Vagina (tissue), 2 donors: ENCODE measurements at places on chromosomes 3 and 15. TPM values are rescaled to one million over a fixed set of nuclear protein-coding genes. Genes with fewer than 3 reads are reported as not detected.

Gene ZNF620
- total RNA-seq = 1.5 TPM

Gene VEPH1
- total RNA-seq = 2.7 TPM

Gene FES
- 47.4 TPM for total RNA-seq

Gene GPR149
- not detected for total RNA-seq

GRCh38 chr15:91047545-91048199 is 25.3 kb upstream of the VPS33B start:
- H3K4me3 ChIP-seq = no peak overlapping the region
- no peak overlapping the region for H3K27ac ChIP-seq
- no peaks in the 10 kb centered on the region for H3K27me3 ChIP-seq
- no peak for DNase-seq
- H3K36me3 ChIP-seq = no peaks in the 10 kb centered on the region

- no peak for DNase-seq
- H3K4me3 ChIP-seq = peak overlapping the region; percentile 21
- H3K4me1 ChIP-seq = peaks cover 48% of the 10 kb centered on the region
Measured at GRCh38 chr15:89017370-89018066, 70.7 kb upstream of the ABHD2 start.

DNA sequence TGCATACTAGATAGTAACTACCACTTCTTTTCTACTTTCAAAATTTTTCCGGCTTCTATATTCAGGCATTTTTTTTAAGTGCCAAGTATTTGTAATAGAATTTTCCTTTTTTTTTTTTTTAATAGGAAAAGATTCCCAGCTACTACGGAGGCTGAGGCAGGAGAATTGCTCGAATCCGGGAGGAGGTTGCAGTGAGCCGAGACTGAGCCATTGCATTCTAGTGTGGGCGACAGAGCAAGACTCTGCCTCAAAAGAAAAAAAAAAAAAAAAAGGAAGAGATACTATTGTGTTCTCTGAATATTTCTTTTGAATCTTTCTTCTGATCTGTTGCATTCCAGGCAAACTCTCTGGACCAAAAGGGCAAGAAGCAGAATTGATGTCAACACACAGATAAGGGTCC is 557.3 kb downstream of the FGF12 start:
- no peak overlapping the region for H3K27ac ChIP-seq
- DNase-seq = no peak
- no peaks in the 10 kb centered on the region for H3K36me3 ChIP-seq
- H3K4me3 ChIP-seq = no peak overlapping the region

GRCh38 chr3:157384491-157384890 is 52.2 kb upstream of the PTX3 start:
- no peaks in the 10 kb centered on the region for H3K27me3 ChIP-seq
- H3K27ac ChIP-seq = no peak overlapping the region
- no peaks in the 10 kb centered on the region for H3K36me3 ChIP-seq
- H3K4me1 ChIP-seq = no peaks in the 10 kb centered on the region
- H3K4me3 ChIP-seq = no peak overlapping the region

DNA sequence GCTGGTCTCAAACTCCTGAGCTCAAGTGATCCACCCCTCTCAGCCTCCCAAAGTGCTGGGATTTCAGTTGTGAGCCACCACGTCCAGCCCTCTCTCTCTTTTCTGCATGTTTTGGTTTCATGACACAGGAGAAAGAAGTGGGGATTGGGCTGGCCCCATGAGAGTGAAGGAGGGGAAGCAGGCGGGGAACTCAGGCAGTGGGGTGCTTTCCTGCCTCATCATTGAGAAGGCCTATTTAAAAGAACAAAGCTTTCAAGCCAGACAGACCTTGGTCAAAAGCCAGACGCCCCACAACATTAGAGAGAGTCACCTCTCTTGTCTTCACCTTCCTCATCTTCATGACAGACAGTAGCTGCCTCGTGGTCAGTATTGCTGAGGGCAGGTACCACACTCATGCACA is 15.9 kb downstream of the PSTPIP1 start:
- no peak for DNase-seq
- H3K27ac ChIP-seq = no peak overlapping the region
- H3K4me1 ChIP-seq = peaks cover 5% of the 10 kb centered on the region
- no peaks in the 10 kb centered on the region for H3K27me3 ChIP-seq
- no peaks in the 10 kb centered on the region for H3K36me3 ChIP-seq
- H3K4me3 ChIP-seq = no peak overlapping the region

DNA sequence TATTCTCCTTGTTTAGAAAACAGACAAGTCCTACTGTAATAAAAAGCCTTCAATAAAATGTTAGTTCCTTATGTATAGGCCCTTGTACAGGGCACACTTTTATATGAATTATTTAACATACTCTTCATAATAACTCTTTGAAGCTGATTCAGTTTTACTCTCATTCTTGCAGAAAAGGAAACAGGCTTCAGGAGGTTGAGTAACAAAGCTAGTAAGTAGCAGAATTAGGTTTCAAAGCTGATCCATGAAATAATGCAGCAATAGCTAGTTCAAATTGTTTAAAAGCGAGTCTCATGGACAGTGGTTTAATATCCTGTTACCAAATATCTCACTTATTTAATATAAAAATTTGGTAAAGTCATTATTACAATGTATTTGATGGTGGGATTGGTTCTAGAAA is 25.0 kb downstream of the TCF12 start:
- no peak for DNase-seq

DNA sequence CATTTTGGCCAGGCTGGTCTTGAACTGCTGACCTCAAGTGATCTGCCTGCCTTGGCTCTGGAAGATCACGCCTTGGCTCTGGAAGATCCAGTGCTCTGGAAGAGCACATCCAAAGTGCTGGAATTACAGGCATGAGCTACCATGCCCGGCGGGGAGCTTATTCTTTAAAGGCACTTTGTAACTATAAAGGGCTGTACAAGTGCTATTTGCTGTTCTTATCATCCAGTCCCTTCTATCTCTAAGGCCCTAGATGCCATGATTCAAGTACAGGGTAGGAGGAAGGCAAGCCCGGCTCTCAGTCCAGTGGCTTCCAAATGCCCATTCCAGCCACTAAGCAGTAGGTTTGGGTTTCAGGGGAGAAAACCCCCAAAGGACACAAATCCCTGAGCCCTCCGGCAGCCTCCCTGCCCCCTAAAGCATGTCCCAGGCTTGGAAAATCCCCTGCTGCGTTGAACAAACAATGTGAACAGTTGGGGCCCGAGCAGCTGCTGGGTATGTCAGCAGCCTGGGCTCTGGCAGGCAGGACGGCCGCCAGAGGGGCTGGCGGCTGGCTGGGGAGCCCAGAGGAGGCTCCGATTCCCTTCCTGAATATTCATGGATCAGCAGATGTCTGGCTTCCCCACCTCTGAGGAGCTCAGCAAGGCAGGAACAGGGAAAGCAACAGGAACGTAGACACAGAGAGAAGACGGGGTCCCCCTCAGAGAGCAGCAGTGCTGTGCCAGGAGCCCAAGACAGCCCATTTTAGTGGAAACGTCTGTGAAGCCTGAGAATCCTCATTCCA is 7.7 kb downstream of the IGDCC4 start:
- H3K27ac ChIP-seq = peak overlapping the region; percentile 76
- no peak for DNase-seq

DNA sequence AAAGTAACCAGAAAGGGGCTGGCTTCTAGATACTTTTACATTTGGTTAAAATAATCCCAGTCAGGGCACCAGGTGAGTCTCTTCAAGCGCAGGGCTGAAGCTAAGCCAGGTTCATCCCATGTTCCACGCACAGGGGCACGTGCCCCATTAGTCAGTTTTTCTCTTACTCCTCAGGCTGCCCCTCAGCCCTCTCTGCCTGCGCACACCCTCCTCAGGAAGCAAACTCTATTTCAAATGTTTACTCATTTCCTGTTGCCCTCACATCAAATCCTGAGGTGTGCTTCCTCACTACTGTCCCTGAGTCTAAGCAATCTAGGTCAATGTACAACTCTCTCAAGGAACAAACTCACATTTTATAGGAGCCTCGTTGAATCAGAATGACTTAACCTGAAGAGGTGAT is 48.5 kb downstream of the THBS1 start:
- no peak for DNase-seq
- peaks cover 28% of the 10 kb centered on the region for H3K4me1 ChIP-seq
- no peak overlapping the region for H3K4me3 ChIP-seq
- H3K27ac ChIP-seq = peak overlapping the region; percentile 37
- H3K36me3 ChIP-seq = no peaks in the 10 kb centered on the region

DNA sequence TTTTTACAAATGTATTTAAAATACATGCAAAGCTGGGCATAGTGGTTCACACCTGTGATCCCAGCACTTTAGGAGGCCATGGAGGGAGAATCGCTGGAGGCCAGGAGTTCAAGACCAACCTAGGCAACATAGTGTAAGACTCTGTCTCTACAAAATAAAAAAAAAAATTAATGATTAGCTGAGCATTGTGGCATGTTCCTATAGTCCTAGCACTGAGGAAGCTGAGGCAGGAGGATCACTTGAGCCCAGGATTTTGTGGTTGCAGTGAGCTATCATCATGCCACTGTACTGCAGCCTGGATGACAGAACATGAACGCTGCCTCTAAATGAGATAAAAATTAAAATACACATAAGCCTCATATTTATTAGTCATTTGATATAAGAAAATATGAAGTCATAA is 142.8 kb downstream of the TCF12 start:
- no peak overlapping the region for H3K4me3 ChIP-seq
- no peaks in the 10 kb centered on the region for H3K36me3 ChIP-seq
- H3K4me1 ChIP-seq = peaks cover 53% of the 10 kb centered on the region
- H3K27me3 ChIP-seq = no peaks in the 10 kb centered on the region
- no peak overlapping the region for H3K27ac ChIP-seq
- no peak for DNase-seq

- peak overlapping the region; percentile 77 for H3K4me3 ChIP-seq
- H3K27ac ChIP-seq = peak overlapping the region; percentile 76
- DNase-seq = no peak
- no peaks in the 10 kb centered on the region for H3K27me3 ChIP-seq
Measured at GRCh38 chr3:194672876-194673275, 885 bp upstream of the LSG1 start.

- H3K27me3 ChIP-seq = no peaks in the 10 kb centered on the region
- no peak overlapping the region for H3K4me3 ChIP-seq
- H3K27ac ChIP-seq = no peak overlapping the region
- H3K4me1 ChIP-seq = no peaks in the 10 kb centered on the region
Measured at GRCh38 chr3:55329849-55330248, 157.3 kb downstream of the WNT5A start.

DNA sequence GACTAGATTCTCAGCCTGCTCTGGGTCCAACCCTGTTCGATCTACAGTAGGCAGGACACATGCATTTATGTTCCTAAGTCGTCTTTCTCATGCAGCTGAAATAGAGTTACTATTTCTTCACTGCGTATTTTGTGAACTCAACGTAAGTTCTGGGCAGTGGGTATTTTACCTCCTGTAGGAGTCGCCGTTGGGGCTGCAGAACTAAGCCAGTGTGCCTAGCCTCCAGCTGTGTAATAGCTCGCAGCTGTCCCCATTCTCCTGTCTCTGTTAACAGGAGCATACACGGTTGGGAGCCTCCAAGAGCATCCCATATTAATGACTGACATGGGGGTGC is 58.4 kb upstream of the HRH1 start:
- no peaks in the 10 kb centered on the region for H3K27me3 ChIP-seq
- H3K27ac ChIP-seq = peak overlapping the region; percentile 69
- peaks cover 25% of the 10 kb centered on the region for H3K4me1 ChIP-seq
- H3K4me3 ChIP-seq = no peak overlapping the region
- no peaks in the 10 kb centered on the region for H3K36me3 ChIP-seq

- H3K27ac ChIP-seq = no peak overlapping the region
- H3K4me1 ChIP-seq = no peaks in the 10 kb centered on the region
- DNase-seq = no peak
- H3K36me3 ChIP-seq = no peaks in the 10 kb centered on the region
- no peak overlapping the region for H3K4me3 ChIP-seq
Measured at GRCh38 chr3:59436164-59436958, 386.5 kb upstream of the CFAP20DC start.

DNA sequence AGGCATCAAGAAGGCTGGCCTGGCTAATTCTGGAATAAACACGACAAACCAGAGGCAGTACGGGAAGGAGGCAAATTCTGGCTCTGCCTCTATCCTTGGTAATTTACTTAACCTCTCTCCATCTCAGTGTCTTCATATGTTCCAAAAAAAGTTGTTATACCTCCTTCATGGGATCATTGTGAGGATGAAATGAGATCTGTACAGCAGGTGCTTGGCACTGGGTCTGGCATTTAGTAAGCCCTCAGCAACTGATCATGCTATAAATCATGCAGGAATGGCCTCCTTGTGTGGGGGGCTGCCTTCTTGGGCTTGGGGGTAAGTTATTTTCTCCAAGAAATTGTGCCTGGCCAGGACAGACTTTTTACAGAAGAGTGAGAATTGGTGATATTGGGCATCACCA is 38.3 kb upstream of the TRA2B start:
- H3K36me3 ChIP-seq = peaks cover 6% of the 10 kb centered on the region
- DNase-seq = no peak

DNA sequence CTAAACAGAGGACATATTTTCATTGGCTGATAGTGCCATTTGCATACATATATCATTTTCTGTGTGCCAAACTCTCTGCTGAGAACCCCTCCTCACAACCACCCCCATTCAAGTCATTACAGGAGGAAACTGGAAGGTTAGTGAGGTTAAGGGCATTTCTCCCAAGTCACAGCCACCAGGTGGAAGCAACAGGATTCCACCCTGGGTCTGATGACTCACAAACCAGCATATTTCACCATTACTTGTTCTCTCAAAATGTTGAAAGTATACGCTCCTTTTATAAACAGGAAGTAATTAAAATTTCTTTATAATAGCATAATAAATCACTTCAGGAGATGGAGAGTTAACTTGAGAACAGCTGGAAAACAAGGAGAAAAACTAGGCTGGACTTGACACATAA is 398.6 kb upstream of the WNT5A start:
- no peak for DNase-seq
- no peak overlapping the region for H3K4me3 ChIP-seq
- H3K4me1 ChIP-seq = no peaks in the 10 kb centered on the region
- no peaks in the 10 kb centered on the region for H3K36me3 ChIP-seq
- no peaks in the 10 kb centered on the region for H3K27me3 ChIP-seq
